A549 treated with AZD2906 at 1 μM for 4 hours (cell line): ENCODE measurements at places on chromosomes 11 and 22. TPM values are rescaled to one million over a fixed set of nuclear protein-coding genes. Genes with fewer than 3 reads are reported as not detected.

The PEX26 gene
- 8.4 to 11.2 TPM (median 9.9 TPM) in 5 replicates for total RNA-seq

The MOGAT2 gene
- not detected in 5 replicates for total RNA-seq

The CYP2D6 gene
- total RNA-seq: 0.30 to 0.70 TPM (median 0.32 TPM) in 5 replicates

The CST6 gene
- total RNA-seq: not detected in 5 replicates

The APOA4 gene
- total RNA-seq: not detected in 5 replicates

The HEPN1 gene
- not detected in 5 replicates for total RNA-seq

The SHANK3 gene
- 3.1 to 5.4 TPM (median 4.4 TPM) in 5 replicates for total RNA-seq

The SCGB1C1 gene
- not detected in 5 replicates for total RNA-seq

The CATSPER1 gene
- total RNA-seq: 1.1 to 1.5 TPM (median 1.3 TPM) in 5 replicates

The NXPE1 gene
- total RNA-seq: not detected in 5 replicates

The KLHL35 gene
- total RNA-seq: 0.75 to 1.4 TPM (median 1.3 TPM) in 5 replicates

The FIBP gene
- 72.3 to 88.2 TPM (median 83.5 TPM) in 5 replicates for total RNA-seq

The ABTB2 gene
- 36.2 to 45.0 TPM (median 42.4 TPM) in 5 replicates for total RNA-seq

The CAT gene
- total RNA-seq: 35.4 to 42.1 TPM (median 37.5 TPM) in 5 replicates

The OR52H1 gene
- total RNA-seq: not detected in 5 replicates

The F2 gene
- 1.7 to 3.1 TPM (median 2.2 TPM) in 5 replicates for total RNA-seq

The MIEF1 gene
- 23.1 to 27.1 TPM (median 24.3 TPM) in 5 replicates for total RNA-seq

The CHADL gene
- total RNA-seq: 0.10 TPM in 1 of 5 replicates, not detected in the others
